ENCODE measurements at places on chromosomes 2 and 18.
A peak's percentile ranks its signal among the peaks of the same experiment; 100 is the strongest.

DNA sequence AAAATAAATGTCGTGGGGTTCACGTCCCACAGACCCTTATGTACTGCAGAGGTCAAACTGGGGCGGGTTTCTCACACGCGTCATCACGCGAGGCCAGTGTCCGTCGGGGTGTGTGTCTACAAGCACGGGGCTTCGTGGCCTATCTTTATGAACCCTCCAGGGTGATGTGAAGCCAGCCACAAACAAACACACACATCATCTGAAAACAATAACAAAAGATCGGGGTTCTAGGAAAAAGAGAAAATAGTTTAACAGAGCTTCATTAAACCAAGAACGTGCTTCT lies 23.3 kb downstream of the LDLRAD4 start:
- no peak for DNase-seq

GRCh38 chr2:179410552-179411356 lies 146.1 kb upstream of the SESTD1 start:
- DNase-seq, result peak; percentile 68

DNA sequence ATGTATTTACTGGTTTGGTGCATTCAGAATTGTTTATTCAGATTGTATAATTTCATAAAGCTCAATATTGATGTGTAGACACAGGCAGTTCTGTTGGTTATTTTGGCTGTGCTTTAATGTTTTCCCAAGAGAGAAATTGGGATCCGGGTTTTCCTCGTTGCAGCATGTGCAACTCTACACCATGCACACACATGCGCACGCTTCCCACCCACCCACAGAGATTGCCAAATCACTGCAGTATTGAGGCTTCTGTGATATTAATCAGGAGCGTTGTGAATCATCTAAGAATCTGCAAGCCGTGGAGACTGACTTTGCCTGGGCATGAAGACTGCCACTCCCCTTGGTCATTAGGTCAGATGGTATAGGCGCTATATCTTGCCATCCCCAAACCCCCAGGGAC lies 571.5 kb downstream of the SLC4A3 start:
- DNase-seq, result peak; percentile 86

- DNase-seq, result no peak
Measured at GRCh38 chr18:27312153-27312552, 127.0 kb upstream of the CHST9 start.

GRCh38 chr2:10494351-10495066 lies 46.4 kb upstream of the ODC1 start:
- no peak for DNase-seq

DNA sequence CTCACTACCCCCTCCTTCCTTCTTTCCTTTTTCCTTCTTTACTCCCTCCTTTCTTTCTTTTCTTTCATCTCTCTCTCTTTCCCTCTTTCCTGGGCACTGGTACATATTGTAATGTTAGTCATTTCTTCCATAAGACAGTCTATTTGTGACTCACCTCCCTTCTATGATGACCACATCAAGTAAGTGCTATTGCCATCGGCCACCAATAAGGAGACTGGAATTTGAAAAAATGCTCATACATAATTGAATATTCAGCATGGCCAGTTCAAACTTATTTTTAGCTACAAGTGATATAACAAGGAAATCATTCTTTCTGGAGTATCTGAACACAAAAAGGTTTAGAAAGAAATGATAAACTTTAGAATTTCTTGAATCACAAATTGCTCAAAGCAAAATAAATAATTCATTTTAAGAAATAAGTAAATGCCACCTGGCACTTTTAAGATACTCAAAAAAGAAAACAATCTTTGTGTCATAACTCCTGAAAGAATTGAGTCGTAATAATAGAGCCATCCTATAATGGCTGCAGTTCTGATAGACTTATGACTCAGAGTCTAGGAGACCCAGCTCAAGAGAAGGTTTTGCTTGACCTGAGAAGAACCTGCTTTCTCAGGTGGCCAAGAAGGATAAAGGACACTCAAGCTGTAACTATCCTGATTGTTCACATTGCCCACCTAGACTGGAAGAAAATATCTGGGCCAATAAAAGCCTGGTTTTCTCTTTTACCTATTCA lies 51.6 kb upstream of the CCBE1 start:
- peak; percentile 81 for DNase-seq

DNA sequence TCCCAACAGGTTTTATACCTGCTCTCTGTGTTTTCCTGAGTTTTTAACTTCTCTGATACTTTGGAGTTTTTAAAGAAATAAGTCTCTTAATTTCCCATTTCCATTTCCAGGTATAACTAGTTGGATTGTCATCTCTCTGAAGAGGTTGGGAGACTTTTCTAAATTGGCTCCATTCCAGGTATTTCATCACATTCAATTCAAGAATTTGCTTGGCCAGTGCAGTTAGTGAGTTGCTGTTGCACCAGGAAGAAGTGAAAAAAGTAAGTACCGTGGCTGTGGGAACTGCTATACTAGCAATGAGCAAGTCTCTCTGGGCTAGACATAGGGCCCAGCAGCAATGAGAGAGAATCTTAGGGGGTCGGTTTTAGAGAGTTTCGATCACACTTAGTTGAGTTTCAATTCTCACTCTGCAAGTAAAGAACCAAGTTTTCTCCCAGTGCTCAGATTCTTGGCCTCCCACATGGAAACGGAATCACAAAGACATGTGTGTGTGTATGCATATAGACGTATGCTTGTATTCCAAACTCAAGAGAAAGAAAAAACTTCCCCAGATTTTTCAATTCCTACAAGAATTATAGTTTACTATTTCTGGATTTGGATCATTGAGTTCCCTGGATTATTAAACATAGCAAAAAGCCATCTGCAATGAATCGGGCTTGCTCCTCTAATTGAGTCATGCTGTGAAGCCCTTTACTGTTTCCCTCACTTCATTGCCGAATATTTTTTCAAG lies 894.4 kb downstream of the BCL11A start:
- DNase-seq, result no peak

DNA sequence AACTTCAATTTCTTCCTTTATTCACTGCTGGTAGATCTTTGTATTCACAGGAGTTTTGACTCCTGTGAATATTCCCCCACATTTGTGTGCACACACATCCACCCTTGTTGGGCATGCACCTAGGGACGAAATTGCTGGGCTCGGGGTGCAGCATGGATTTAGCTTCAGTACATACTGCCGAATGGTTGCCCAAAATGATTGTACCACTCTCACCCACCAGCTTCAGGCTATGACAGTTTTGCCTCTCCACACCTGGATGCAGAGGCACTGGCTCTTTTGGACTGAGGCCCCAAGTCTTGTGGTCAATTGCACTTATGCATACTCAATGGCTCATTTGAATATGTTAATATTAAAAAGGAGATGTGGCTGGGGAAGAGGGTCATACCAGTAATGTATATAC lies 65.1 kb upstream of the ODC1 start:
- DNase-seq, result no peak

DNA sequence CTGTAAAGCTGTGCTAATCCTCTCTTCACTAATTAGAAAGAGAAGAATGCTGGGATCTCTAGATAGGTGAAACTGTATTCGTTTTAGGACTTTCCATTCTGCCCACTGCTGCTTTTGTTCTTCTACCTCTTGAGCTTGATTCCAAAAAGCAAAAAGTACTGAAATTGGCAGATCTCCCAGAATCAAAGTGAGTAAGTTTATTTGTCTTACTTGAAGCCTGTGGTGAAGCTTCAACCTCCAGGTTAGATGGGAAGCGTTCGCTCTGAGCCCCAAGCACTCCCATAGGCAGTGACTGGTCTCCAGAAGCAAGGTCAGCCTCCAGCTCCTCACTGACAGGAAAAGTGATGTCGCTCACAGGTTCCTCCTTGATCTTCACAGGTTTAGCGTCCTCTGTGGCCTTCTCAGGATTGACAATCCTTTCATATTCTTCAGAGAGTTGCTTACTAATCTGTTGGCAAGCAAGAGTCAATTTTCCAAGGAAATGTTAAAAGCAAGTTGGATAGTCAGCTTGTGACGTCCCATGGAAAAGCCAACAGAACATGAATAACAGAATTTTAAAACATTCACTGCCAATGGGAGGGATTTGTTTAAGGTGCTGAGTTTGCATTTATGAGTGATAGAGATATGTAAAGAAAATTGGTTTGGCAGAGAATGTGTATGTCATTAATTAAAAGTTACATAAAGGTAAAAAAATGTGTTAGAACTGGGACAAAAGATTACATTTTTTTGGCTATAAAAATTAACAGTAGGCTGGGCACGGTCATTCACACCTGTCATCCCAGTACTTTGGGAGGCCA lies 8.1 kb downstream of the SUPT7L start:
- no peak for DNase-seq

- no peak for DNase-seq
Measured at GRCh38 chr18:68436485-68436884, 278.4 kb downstream of the TMX3 start.

GRCh38 chr2:177254433-177255226 lies 9.9 kb downstream of the NFE2L2 start:
- no peak for DNase-seq
